DMS79 (cell line): ENCODE measurements at places on chromosomes 1 and 21.

- DNase-seq = no peak
Measured at GRCh38 chr21:38819719-38820159, 14.0 kb downstream of the ETS2 start.

DNA sequence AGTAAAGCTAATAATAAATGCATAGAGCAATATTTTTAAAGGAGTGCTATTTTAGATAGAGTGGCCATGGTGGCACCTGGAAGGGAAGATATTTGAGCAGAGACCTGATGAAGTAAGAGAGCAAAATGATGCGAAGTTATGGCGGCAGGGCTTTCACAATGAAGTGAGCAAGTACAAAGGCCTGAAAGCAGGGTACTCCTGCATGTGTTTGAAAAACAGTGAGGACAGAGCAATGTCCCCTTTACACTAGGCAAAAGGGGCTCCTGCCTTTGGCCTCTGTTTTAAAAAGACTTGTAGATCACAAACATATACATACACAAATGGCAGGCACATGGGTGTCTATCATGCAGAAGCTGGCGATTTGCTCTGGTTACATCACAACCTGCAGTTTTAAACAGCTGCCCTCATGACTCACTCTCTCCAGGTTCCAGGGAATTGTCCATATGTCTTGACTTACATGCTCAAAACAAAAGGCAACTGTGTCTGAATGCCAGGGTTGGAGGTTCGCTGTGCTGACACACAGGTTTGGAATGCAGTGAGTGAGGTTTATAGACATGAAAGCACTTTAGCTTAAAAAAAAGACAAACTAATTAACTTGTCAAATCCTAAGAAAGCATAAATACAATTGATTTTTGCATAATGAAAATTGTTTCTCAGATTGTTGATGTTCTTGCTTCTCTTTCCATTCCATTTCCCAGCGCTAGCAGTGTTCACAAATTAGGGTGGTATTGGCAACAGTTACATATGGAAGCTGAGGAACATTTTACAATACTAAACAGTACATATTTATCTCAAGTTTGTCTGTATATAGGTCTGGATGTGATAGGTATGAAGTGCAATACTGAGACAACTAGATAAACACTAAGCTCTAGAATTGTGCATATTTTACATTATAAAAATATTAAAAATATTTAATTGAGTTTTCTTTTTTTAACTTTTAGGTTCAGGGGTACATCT, 313.9 kb downstream of the BARHL2 start:
- no peak for DNase-seq

DNA sequence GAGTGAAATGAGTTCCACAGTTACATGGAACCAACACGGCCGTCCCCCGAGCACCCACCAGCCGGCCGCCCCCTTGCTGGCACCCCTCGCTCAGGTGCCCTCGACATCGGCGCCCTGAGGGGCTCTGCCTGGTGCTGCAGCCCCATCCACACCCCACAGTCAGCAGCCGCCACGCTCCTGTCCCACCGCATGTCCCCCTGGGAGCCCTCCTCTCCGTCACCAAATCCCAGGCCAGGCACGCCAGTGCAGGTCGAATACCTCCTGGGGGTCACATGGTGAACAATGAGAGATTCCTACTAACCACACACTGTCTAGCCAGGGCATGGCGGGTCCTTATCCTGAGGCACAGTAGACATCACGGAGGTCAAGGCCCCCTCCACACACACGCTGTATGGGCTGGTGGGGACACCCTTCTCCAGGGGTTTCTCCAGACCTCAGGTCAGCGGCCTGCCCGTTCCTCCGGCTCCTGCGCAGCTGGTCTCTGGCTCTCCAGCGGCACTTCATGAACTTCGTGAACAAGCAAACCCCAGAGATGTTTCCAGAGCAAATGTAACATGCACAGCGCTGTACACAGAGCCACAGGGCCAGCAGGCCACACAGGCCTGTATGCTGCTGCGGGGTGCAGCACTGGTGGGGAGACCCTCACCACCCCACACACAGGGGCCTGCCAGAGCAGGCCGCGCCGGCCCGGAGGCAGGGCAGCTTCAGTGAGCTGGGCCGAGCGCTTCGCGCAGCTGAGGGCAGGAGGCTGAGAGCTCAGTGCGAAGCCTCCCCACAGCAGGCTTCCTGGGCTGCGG, 21.8 kb downstream of the POFUT2 start:
- DNase-seq = no peak

- DNase-seq = no peak
Measured at GRCh38 chr1:187276677-187277076, 447.9 kb downstream of the PLA2G4A start.

DNA sequence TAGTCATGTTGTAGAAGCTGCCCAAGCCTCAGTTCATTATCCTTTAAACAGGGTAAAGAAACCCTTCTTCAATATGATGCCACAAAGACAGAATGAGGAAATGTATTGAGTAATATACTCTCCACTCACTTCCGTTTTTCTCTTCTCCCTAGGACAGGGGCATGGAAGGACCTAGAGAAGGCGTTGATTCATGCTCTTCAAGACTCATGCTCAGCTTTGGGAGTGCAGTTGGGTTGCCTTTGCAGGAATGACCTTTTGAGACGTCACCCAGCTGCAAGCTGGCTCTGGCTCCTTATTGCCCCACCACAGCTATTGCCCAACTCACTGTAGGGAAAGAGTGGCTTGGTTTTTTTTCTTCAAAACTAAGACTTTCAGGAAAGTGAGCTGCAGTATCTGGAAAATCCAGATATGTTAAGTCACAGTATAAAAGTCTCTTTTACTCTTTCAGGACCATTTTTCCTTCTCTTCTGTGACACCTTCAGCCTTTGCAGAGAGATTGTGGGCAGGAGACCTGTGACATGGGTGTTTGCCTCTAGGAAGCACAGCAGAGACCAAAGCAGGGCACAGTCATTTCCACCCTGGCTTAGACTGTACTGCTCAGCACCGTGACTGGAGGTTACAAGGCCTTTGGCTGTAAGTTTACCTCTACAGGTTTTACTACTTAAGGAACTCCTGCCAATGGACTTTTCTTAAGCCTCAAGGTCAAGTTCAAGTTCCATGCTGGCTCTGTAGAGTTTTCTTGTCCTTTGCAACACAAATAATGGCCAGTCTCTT, 39.5 kb downstream of the XCL2 start:
- no peak for DNase-seq

DNA sequence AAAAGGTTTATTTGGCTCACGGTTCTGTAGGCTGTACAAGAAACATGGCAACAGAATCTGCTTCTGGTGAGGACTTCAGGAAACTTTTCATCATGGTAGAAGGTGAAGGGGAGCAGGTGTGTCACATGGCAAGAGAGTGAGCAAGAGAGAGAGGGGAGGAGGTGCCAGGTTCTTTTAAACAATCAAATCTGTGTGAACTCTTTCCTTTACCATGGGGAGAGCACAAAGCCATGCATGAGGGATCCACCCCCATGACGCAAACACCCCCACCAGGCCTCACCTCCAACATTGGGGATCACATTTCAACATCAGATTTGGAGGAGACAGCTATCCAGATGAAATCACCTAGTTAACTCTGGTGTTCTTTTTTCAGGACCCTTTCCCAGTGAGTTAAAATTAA, 103.6 kb downstream of the GALNT2 start:
- no peak for DNase-seq

- no peak for DNase-seq
Measured at GRCh38 chr1:150110116-150110515, 39.6 kb upstream of the PLEKHO1 start.
